ENCODE measurements at places on chromosomes 13 and 19.

DNA sequence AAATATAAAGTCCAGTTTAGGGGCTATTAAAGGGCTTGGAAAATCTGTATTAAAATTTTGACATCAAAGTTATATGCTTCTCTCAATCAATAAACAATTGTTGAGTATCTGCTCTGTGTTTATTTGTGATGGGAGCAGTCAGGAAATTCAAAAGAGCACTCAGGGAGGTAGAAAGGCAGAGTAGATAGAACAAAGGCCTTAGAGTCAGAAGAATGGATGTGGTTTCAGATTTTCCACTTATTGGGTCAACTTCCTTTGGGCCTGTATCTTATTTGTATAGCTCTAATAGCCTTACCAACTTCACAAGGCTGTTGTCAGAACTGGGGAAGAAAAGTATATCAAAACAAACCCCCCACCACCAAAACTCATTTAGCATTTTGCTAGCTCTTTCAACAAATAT, 302.6 kb downstream of the SPRY2 start:
- DNase-seq: no peak

DNA sequence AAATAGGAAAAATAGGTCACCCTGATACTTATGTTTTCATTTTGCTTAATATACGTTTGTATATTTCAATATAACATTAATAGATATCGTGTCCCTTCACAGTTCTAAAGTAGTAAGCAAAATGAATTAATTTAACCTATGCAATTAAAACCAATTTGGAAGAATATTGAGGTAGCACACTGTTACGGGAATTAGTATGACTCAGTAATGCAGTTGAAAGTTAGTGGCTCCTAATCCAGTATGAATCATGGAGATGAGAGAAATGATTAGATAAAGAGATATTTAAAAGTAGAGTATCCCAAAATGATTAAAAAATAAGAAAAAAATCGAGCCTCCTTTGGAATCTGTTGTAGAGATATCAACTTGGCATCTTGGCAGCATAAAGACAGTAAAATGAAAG, 177.0 kb upstream of the SLITRK6 start:
- DNase-seq: no peak

DNA sequence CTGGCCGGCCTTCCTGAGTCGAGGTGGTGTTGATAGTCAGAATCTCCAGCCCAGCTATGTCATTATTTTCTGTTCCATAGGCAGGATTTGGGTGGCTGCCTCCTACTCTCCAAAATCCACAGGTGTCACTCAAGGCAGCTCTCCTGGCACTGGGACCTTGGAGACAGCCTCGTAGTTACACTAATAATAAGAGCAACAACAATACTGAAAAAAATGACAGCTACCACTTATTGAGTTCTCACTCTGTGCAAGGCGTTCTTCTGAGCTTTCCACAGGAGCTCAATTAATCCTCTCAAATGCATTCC, 12.2 kb upstream of the KLK12 start:
- no peak for DNase-seq

DNA sequence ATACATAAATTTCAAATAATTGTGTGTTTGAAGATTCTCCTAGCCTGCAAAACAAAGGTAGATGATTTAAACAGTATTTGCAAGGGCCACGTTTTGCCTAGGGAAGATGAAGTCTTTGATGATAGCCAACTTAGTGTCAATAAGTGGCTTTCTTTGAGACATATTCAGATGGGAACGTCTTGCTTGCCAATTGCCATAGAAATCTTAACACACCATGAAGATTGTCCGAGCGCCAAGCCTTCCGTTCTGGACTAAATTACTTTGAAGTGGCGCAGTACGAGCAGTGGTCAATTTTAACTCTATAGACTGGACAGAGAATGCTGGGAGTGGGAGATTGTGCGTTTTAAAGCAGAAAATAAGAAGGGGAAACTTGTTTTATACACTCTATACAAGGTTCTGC, 9.9 kb downstream of the ZIC5 start:
- no peak for DNase-seq

DNA sequence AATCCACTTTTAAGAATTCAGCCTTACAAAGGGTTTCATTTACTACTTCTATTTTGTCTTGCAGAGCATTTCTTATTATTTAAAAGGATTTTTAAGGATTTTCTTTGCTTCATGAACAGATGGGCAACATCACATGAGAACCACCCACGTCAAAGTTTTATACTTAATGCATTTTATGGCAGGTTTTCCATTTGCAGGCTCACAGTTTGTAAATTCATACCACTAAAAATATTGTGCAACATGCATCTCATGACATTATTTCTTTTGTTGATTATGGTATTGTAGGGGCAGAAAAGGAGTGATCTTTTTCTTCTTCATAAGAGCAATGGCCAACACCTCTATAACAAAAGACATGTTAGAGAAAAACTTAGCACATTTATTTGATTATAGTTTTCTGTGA, 554.0 kb upstream of the SPRY2 start:
- no peak for DNase-seq

DNA sequence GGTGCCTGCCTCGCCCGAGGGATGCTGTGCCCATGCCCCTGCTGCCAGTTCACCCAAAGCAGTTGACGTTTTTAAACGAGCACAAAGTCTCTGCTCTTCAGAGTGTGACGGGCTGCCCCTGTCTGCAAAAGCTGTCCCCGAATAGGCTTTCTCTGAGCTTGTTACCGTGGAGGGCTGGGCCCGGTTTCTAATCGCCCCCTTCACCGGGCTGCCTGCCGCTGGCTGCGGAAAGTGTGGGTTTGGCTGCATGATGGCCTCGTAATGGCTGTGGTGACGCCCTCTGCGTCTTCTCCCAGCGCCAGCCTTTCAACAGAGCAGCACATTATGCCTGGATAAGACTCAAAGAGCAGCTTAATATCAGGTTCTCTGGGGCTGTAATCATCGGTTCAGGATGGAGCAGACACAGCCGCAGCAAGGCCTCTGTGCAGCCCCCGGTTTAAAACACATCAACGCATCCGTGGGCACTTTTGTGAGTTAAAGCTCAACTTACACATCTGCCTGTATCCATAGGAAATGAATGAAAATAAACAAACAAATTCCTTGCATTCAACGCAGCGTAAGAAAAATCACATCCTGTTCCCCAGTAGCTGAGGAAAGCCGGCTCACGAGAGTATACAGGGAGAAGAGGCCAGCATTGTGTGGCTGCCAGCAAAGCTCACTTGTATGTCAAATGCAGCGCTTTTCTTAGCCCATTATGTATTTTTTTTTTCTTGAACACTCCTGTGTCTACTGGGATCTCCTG, 166.4 kb upstream of the SOX1 start:
- DNase-seq: no peak

- DNase-seq: peak; percentile 46
These were observed 54.7 kb downstream of the ZNF787 start for GRCh38 chr19:56066152-56067023.
